Astrocyte (in vitro differentiated cells and primary cell): ENCODE measurements at places on chromosomes 12 and 14. TPM values are rescaled to one million over a fixed set of nuclear protein-coding genes. Genes with fewer than 3 reads are reported as not detected.

CD69 gene
- total RNA-seq: 0.18 TPM in 1 of 2 replicates, not detected in the other

- no peak overlapping the region for H3K27ac ChIP-seq
- H3K36me3 ChIP-seq: peaks cover 24% of the 10 kb centered on the region
- H3K4me3 ChIP-seq: no peak overlapping the region
- DNase-seq: no peak
- H3K4me1 ChIP-seq: peaks cover 11% of the 10 kb centered on the region
Observed at GRCh38 chr14:103509864-103510723, 12.5 kb downstream of the CKB start.

GRCh38 chr12:131218923-131219669 is 265.4 kb downstream of the ADGRD1 start:
- H3K4me3 ChIP-seq: no peak overlapping the region
- DNase-seq: no peak
- H3K36me3 ChIP-seq: no peaks in the 10 kb centered on the region
- no peak overlapping the region for H3K27ac ChIP-seq
- H3K27me3 ChIP-seq: peaks cover 4% of the 10 kb centered on the region
- H3K4me1 ChIP-seq: no peaks in the 10 kb centered on the region

DNA sequence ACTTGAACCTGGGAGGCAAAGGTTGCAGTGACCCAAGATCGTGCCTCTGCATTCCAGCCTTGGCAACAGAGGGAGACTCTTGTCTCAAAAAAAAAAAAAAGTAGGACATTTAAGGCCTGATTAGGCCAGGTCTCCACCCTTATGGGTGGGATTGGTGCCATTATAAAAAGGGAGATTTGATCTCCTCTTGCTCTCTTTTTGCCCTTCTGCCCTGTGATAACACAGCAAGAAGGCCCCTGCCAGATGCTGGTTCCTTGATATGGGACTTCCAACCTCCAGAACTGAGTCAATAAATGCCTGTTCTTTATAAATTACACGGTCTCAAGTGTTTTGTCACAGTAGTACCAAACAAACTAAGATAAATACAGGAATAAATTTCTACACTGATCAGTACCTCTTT is 81.0 kb downstream of the C2CD5 start:
- H3K4me1 ChIP-seq: no peaks in the 10 kb centered on the region
- no peak for DNase-seq
- H3K4me3 ChIP-seq: no peak overlapping the region
- H3K36me3 ChIP-seq: no peaks in the 10 kb centered on the region

DNA sequence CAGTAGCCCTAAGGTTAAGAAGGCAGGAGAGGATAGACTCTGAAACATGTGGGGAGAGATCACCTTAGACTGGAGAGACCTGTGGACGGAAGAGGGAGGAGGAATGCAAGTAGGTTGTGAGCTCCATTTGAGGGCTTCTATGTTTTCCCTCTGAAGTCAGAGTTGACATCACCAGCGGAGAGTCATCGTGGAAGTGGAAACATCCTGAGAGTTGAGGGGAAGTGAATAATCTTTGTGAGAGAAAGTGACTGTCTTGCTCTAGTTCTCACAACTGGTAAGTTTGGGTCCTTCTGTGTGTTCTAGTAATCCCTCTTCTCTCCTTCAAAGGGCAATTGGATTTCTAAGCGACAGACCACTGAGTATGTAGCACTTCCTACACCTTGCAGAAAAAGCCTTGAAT is 103.6 kb upstream of the CCND2 start:
- no peak overlapping the region for H3K27ac ChIP-seq
- no peaks in the 10 kb centered on the region for H3K36me3 ChIP-seq
- H3K4me3 ChIP-seq: no peak overlapping the region
- H3K4me1 ChIP-seq: peaks cover 2% of the 10 kb centered on the region
- no peaks in the 10 kb centered on the region for H3K27me3 ChIP-seq

DNA sequence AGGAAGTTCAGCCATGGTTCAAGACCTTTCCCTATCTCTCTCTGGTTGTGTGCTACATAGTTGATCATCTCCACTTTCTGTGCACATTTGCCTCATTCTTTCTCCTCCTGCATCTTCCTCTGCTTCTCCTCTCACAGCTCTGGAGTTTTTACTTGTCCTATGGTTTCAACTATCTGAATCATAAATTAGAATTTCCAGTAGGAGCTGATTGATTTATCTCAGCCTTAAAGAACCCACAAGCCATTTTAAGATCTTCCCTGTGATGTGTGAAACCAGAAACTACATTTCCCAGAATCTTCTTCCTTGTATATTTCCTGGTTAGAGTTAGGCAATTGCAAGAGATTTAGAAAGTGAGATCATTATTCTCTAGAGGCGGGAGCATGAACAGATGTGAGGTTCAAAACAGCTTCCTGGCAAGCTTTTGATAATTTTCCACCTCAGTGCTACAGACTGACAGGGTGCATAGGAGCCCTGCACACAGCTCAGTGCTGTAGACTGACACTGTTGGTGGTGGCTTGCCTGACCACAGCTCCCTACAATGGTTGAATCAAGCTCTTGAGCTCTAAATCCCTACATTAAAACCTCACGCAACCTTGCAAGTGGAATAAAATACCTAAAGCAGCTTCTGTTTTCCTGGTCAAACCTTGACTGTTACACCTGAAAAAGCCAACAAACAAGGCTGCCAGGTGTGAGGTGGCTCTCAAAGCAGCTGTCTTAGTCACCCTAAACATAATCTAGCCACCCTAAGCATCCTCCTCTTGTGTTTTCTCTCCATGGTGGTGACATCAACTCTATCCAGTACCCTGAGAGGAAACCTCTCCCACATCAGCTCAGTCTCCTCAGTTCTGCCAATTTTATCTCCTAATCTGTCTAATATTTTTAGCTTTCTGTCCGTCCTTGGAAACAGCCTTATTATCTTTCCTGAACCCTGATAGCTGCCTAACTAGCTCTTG is 21.5 kb upstream of the IFNG start:
- H3K27ac ChIP-seq: no peak overlapping the region
- no peaks in the 10 kb centered on the region for H3K4me1 ChIP-seq
- no peak overlapping the region for H3K4me3 ChIP-seq
- peak; percentile 15 for DNase-seq
- H3K27me3 ChIP-seq: peaks cover 16% of the 10 kb centered on the region

PROX2 gene
- total RNA-seq: not detected in 2 replicates

GRCh38 chr12:29907461-29907860 is 123.7 kb upstream of the TMTC1 start:
- no peak overlapping the region for H3K4me3 ChIP-seq
- H3K4me1 ChIP-seq: no peaks in the 10 kb centered on the region
- DNase-seq: peak; percentile 29
- H3K36me3 ChIP-seq: no peaks in the 10 kb centered on the region

GRCh38 chr14:85217412-85217811 is 312.5 kb upstream of the FLRT2 start:
- no peak overlapping the region for H3K4me3 ChIP-seq
- H3K27ac ChIP-seq: no peak overlapping the region
- H3K27me3 ChIP-seq: no peaks in the 10 kb centered on the region
- DNase-seq: peak; percentile 70
- H3K36me3 ChIP-seq: no peaks in the 10 kb centered on the region
- H3K4me1 ChIP-seq: no peaks in the 10 kb centered on the region

DNA sequence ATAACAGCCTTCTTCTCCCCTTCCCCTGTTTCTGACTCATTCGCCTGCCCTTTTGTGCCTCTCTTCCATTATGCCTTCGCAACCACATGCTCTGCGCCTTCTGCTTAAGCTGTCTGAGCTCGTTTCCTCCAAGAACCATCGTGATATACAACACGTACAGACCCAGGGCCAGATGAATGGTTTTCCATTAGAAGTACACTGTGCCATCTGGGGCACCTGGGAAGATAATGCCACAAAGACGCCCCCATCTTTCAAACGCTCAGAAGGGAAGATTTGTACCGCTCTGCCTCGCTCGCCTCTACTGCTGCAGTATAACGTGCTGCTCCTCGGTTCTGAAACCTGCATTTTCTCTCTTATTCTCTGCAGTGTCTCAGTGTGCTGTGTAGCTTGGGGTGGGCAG is 470.9 kb upstream of the STXBP6 start:
- no peak for DNase-seq
- H3K4me1 ChIP-seq: no peaks in the 10 kb centered on the region
- no peak overlapping the region for H3K27ac ChIP-seq

CLEC1A gene
- total RNA-seq: not detected in 2 replicates

SYNDIG1L gene
- not detected in 2 replicates for total RNA-seq

GRCh38 chr12:103667125-103667524 is 80.1 kb downstream of the STAB2 start:
- no peaks in the 10 kb centered on the region for H3K36me3 ChIP-seq
- H3K4me1 ChIP-seq: no peaks in the 10 kb centered on the region
- DNase-seq: no peak

DNA sequence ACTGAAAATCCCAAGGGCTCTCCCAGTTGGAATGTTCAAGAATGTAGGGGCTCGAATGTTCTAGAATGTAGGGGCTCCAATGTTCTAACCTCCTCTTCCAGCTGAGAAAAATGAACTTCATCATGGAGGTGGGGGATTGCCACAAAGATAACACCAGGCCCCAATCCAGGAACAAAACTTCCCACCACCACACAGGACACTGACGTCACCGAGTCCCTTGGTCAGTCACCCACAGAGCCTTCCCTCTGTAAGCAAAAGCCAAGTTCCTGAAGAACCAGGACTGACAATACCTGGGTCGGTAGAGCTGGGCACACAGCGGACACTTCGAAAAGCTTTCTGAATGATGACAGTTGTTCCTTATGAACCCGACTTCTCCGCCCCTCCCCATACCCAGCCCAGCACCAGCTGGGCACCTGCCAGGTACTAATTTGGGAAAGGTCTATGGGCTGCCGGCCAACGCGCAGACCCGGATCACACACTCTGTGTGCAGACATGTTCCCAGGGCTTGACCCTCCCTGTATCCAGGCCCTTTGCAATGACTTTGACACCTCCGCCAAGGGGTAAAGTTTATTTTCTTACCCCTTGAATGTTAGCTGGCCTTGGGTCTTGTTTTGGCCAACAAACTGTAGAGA is 18.9 kb downstream of the ITPK1 start:
- no peaks in the 10 kb centered on the region for H3K36me3 ChIP-seq
- H3K4me3 ChIP-seq: no peak overlapping the region
- no peaks in the 10 kb centered on the region for H3K27me3 ChIP-seq
- DNase-seq: no peak
- no peak overlapping the region for H3K27ac ChIP-seq

DNA sequence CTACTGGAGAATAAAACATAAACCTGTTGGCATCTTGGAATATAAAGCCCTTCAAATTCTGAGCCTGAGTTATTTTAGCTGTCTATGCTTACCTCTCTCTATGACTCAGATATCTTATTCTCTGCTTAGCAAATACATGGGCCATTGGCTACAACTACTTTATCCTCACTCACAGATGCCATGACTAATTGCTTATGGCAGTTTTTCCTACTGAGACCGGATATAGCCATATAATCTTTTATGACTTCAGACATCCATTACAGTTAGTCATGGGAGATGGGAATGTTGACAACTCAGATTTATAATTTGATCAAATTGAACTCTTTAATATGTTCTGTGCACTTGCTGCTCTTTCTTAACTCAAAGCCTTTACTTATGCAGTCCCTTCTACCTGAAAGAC is 502.4 kb upstream of the ATP2B1 start:
- H3K36me3 ChIP-seq: no peaks in the 10 kb centered on the region
- peak overlapping the region; percentile 36 for H3K27ac ChIP-seq
- no peak overlapping the region for H3K4me3 ChIP-seq
- no peaks in the 10 kb centered on the region for H3K27me3 ChIP-seq

- H3K36me3 ChIP-seq: no peaks in the 10 kb centered on the region
- no peak overlapping the region for H3K27ac ChIP-seq
- no peak overlapping the region for H3K4me3 ChIP-seq
Observed at GRCh38 chr12:70842942-70843341, 77.6 kb downstream of the PTPRR start.

GRCh38 chr12:47802312-47802711 is 17.4 kb downstream of the HDAC7 start:
- H3K27ac ChIP-seq: no peak overlapping the region
- peaks cover 6% of the 10 kb centered on the region for H3K4me1 ChIP-seq
- no peak overlapping the region for H3K4me3 ChIP-seq
- DNase-seq: no peak
- H3K36me3 ChIP-seq: peaks cover 2% of the 10 kb centered on the region
- H3K27me3 ChIP-seq: no peaks in the 10 kb centered on the region

GRCh38 chr14:35607380-35607779 is 73.4 kb downstream of the INSM2 start:
- H3K4me1 ChIP-seq: no peaks in the 10 kb centered on the region
- no peak overlapping the region for H3K4me3 ChIP-seq
- no peaks in the 10 kb centered on the region for H3K27me3 ChIP-seq
- no peak for DNase-seq
- no peaks in the 10 kb centered on the region for H3K36me3 ChIP-seq

DNA sequence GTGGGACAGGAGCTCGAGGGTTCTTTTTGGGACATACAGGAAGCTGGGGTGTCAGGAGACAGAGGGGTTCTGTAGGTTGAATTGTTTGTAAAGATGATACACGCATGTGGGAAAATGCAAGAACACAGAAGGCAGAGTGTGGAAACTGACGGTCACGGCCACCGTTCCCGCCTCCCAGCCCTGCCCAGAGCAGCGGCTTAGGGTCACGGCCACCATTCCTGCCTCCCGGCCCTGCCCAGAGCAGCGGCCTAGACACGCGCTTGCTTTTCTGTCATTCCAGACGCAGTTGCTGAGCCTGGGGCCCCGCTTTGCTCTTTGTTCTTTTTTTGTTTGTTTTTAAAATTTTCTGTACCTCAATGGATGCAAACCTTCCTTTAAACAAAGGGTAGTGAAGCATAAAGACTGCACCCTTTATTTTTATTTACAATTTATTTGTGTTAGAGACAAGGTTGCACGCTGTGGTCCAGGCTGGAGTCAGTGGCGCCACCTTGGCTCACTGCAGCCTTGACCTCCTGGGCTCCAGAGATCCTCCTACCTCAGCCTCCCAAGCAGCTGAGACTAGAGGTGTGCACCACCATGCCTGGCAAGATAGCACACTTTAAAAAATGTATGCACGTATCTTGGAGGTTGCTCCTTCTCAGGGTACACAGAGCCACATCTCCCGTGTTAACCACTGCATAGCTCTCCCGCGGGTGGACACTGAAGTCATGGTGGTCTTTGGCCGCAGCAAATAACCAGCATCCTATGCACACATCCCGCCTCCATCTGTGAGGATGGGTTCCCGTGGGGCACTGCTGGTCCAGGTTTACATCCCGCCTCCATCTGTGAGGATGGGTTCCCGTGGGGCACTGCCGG is 142.3 kb downstream of the ADGRD1 start:
- H3K4me3 ChIP-seq: no peak overlapping the region
- no peaks in the 10 kb centered on the region for H3K36me3 ChIP-seq
- DNase-seq: no peak
- no peaks in the 10 kb centered on the region for H3K27me3 ChIP-seq
- no peaks in the 10 kb centered on the region for H3K4me1 ChIP-seq

- no peaks in the 10 kb centered on the region for H3K27me3 ChIP-seq
- no peak overlapping the region for H3K4me3 ChIP-seq
- peaks cover 24% of the 10 kb centered on the region for H3K4me1 ChIP-seq
- DNase-seq: peak; percentile 52
- H3K36me3 ChIP-seq: peaks cover 15% of the 10 kb centered on the region
- H3K27ac ChIP-seq: no peak overlapping the region
Observed at GRCh38 chr12:42446761-42447160, 120.8 kb downstream of the PPHLN1 start.

TAS2R42 gene
- total RNA-seq: not detected in 2 replicates
